ENCODE measurements at places on chromosomes 2 and 18.

DNA sequence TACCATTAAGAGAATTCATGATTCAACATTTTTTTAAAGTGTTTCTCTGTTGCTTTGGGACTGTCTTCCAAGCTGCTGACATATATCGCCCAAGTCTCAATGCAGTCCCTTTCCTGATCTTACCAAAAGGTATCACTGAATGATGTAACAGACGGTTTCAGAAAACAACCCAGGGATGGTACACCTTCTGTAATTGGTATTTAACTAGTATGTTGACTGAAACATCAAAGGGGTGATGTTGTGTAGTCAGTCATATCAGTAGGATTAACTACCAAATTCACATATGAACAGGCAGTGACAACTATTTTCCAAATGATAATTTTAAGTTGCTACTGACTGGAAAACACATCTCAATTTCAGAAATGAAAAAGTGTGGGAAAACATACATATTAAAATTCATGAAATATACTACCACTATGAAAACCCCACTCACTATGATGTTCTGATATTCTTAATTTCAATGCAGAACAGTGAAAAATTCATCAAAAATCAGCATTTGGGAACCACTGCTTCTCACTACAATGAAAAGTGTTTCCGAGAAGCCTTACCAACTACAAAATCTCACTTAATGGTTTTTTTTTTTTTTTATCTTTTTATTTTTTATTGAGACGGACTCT, 59.8 kb downstream of the MEMO1 start:
- no peak for DNase-seq

- DNase-seq: no peak
Observed at GRCh38 chr2:86825693-86826381, 35.1 kb upstream of the CD8A start.

DNA sequence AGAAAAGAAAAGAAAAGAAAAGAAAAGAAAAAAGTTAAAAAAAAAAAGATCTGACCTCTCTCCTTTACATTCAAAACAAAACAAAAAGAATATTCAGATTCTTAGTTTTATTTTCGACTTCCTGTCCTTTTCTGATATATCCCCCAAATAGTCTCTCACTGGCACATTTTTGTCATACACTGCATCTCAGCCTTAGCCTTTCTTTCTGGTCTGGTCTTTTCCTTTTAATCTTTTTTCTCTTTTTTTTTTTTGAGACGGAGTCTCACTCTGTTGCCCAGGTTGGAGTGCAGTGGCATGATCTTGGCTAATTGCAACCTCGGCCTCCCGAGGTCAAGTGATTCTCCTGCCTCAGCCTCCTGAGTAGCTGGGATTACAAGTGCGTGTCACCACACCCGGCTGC, 1.6 kb upstream of the RIOK3 start:
- DNase-seq: no peak

GRCh38 chr18:11040823-11041656, 108.3 kb downstream of the PIEZO2 start:
- peak; percentile 52 for DNase-seq

DNA sequence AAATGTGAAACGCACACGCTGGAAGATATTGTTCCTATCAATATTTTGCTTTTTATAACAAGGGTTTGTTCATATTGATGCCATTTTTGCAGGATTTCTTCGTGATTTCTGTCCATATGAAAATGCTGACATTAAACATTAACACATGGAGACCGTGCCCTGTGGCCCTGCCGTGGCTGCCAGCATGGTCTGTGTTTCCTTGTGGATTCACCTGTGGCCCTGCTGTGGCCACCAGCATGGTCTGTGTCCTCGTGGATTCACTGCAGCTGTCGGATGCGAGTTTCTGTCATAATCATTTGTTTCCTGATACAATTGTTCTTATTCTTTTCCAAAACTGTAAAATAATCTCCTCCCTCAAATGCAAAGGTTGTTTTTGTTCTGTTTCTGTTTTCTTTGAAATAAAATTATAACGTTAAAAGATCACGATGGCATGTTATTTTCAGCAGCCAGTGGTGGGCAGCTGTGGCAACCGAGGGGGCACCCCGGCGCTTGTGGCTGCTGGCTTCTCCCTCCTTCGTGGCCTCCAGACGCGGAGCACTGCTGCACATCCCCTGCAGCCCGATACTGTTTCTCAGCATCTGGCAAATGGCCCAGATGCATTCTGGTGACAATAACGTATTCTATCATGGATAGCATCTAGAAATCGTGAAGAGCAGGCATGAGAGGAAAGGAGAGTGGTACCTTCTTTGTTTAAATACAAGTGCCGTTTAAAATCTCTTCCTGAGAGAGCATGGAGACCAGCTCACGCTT, 143.5 kb downstream of the PTGR3 start:
- no peak for DNase-seq

- peak; percentile 89 for DNase-seq
Observed at GRCh38 chr2:240566203-240567136, 1.8 kb upstream of the RNPEPL1 start.

DNA sequence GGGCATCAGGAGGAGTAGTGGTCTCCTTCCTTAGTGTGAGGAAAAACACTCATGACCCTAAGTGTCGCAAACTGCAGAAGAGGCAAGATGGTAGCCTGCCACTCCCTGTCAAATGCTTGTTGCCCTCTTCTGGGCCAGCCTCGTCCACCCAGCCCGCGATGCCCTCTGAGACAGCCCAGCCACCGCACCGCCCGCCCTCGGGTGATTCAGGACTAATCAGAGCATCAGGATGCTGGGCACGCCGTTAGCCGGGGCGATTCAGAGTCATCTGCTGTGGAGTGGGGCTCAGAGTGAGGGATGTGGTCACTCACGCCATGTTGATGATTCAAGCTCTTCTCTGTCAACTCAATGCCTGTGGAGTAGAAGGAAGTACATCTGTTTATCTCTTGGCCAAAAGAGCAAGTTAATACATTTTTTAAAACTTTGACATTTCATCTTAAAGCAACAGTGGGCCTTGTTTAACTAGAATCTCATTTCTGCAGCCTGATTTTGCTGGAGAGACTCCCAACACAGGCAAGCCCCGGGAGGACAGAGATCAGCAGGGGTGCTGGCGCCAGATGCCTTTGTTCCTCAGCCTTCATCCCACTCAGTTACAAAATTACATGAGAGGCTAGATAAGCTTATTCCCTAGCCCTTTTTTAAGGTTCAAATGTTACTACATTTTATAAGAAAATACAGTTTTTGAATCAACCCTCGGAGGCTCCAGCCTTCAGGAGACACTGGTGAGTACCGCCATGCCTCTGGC, 79.0 kb downstream of the TMEM18 start:
- peak; percentile 67 for DNase-seq

- no peak for DNase-seq
Observed at GRCh38 chr2:72627083-72627482, 198.8 kb downstream of the EXOC6B start.

- DNase-seq: no peak
Observed at GRCh38 chr2:52054824-52055223, 1022.9 kb upstream of the NRXN1 start.

DNA sequence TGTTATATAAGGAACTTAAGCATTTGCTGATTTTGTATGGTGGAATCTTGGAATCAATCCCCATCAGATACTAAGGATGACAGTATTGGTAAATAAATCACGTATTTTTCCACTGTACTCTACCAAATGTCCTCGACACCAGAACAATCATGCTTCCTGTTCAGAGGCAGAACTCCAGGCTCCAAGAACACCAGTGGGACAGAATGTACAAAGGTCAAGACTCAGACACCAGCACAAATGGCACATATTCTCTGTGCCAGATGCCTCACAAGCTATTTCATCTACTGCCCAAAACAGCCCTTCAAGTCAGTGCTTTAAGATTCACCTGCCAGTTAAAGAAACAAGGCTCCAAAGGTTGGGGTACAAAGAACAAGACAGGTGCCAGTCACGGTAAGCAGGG, 420.5 kb downstream of the STK39 start:
- DNase-seq: no peak

DNA sequence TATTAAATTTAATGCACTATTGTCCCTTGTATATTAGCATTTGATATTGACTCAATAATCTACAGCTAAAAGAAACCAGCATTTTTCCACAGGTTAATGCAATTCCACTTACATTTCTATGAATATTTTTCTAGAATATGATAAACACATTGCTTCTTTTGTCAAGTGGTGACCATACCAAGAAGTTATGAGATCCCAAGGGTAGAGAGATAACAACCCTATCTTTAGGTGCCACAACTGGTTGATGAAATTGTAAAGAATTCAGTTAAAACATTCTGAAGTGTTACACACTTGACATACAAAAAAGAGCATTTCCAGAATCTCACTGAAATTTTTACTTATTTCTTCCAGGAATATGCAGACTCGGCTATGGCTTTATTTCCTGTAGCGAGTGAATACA, 56.0 kb downstream of the ABCG8 start:
- peak; percentile 23 for DNase-seq

DNA sequence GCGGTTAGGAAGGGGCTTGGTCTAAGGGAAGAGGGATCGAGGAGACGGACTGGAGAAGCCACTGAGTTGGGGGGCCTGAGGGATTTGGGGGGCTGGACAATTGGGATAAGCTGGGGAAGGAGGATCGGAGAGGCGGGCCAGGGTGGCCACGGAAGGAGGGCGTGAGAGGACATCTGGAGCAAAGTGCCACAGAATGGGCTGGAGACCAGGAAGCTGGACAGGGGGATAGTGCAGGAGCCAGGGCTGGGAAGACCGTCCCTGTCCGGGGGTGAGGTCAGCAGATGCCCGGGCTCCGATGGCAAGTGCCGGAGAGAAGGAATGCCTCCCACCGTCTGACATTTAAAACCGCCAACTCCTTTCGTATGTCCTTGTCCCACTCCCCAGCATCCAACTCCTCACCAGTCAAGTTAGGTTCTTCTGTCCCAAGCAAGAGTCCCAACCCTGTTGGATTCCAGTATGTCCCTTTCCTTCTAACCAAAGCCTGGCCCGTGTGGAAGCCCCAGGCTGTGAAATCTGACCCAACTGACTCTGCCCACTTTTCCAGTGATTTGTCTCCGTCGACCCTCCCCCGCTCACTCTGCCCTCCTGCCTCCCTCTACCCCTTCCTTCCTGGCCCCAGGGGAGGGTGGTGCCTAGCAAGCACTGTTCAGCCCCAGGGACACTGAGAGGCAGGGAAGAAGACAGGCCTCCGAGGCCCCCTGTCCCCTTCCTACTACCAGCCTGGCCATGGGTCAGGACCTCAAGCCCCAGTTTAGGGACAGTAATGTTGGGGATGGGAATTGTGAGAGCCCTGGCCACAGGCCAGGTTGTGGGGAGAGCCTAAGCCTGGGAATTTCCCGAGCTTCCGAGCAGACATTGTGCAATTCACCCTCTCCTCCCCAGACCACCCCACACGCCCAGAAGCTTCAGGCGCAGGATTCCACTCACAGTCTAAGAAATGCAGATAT, 31.5 kb upstream of the TMBIM1 start:
- DNase-seq: peak; percentile 29

DNA sequence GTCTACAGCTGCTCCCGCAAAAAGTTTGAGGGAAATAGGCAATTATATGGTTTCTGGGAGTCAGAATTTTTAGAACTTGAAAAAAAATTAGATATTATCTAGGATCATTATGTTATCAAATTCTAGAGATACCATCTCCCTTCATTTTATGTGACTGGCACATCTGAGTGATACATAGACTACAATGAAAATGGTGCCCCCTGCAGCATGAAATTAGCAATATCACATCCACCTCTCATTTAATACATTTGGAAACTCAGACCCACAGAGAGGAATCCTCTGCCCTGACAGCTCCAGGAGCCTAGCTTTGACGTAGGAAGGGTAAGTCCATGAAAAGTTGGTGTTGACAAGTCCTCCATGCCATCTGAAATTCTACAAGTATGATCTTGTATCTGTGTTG, 381.6 kb downstream of the SUCLG1 start:
- peak; percentile 60 for DNase-seq

DNA sequence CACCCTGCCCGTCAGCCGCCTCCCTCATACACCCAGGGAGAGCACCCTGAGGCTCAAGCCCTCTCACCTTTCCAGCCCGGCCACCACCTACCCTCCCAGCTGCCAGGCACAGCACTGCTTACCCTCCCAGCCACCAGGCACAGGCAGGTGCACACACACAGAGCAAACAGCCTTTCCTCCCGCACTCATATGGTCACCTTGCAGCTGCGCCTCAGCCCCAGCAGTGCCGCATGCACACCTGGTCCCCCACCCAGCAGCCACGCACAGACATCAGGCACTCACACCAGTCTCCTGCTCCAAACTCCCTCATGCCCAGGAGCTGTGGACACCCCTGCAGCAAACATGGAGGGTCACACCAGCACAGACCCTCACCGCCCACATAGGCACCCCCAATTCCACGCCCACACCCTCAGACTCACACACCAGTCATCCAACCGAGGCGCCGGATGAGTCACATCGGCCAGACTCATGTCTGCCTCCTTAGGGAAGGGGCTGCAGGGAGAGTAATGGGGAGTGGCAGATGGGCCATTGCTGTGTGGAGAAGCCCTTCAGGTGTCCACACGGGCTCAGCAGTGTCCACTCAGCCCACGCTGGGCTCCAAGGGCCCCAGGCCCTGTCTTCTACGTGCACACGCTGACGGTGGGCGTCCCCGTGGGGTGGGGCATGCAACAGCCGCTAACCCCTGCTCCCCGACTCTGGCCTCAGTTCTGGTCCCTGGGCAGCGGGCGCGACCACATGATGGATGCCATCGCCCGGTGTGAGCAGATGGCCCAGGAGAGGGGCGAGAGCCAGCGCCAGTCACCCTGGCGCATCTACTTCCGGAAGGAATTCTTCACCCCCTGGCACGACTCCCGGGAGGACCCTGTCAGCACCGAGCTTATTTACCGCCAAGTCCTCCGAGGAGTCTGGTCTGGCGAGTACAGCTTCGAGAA, 22.3 kb upstream of the GPR17 start:
- DNase-seq: no peak

DNA sequence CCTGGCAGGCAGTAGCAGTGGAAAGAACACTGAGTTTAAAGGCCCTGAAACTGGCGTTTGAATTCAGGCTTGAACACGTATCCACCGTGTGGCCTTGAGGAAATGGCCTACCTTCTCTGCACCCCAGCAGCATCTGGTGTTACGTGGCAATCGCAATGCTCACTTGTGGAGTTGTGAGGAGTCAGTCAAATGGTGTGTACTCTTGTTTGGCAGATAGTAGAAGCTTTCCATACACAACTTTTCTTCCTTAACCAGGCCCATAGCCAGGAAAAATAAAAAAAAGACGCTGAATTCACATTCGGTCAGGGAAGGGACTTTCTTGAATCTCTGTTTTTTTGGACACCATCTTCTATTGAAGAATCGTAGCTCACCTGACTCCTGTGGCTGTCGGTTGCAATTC, 1101.5 kb upstream of the KLHL29 start:
- DNase-seq: no peak

- DNase-seq: no peak
Observed at GRCh38 chr2:230871361-230872150, 6.8 kb downstream of the ITM2C start.

- DNase-seq: no peak
Observed at GRCh38 chr2:9388950-9389911, 34.1 kb downstream of the ITGB1BP1 start.

GRCh38 chr2:70603066-70603465, 49.4 kb upstream of the TGFA start:
- DNase-seq: peak; percentile 21

All from common myeloid progenitor, CD34-positive (primary cell).